CD4-positive, alpha-beta T cell treated with Interleukin-10 for 1 hour (primary cell): ENCODE measurements at places on chromosomes 6 and 20.

DNA sequence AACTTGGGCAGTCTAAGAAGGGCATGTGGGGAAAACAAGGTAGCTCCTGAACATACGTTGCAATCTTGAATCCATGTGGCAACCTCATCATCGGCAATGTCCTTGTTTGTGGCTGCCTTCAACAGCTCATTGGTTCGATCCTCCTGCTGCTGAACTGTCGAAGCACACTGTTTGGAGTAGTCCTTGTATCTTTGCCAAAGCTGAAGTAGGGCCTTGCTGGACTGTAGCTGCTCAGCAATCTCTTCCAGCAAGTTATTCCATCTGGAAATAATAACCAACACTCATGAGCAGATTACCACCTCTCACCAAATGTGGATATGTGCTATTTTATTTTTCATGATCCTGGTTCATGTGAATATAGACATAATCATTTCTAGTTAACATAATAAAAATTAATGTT, 413.3 kb downstream of the ESR1 start:
- DNase-seq: no peak

DNA sequence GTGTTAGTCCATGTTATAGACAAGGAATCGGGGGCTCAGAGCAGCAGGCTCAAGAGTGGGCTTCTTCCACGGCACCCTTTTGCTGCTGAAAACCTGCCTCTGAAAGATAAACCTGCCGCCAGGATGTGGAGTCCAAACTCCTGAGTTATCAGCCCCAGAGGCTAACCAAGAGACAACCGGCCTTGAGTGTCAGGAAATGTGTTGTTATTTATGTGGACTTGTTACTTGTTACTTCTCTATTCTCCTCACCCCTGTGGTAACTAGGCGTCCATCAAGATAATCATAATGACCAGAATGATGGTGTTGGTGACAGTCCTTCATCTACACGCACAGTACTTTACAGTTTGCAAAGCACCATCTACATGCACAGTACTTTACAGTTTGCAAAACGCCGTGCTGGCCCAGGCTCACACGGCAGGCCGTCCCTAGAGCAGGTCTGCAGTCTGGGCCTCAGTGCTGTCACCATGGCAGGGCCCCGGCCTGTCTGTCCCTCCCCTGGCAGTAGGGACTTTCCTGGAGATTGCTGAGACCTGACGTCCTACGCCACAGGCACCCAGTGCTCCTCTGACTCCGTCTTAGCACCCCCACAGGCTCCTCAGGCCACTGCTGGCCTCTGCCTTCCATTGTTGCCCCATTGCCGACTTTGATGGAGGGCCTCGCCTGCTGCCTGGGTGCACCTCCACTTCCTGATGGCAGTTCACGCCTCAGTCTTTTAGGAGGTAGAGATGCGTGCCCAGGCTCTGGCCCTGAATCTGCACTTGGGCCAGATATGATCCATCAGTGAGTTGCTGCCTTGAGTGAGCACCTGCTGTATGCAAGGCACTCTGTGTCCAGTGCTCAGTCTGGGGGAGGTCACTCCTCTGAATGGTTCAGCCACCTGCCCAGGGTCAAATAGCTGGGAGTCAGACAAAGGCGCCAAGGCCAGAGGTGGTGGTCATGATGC, 9.1 kb upstream of the BPIFB4 start:
- no peak for DNase-seq

GRCh38 chr6:1851681-1852456, 242.2 kb downstream of the FOXC1 start:
- DNase-seq: no peak

- DNase-seq: peak; percentile 64
These were observed 26.9 kb downstream of the SPATA2 start for GRCh38 chr20:49888212-49889000.

GRCh38 chr6:131910219-131910589, 41.0 kb downstream of the CCN2 start:
- no peak for DNase-seq

- no peak for DNase-seq
These were observed 32.8 kb downstream of the VIP start for GRCh38 chr6:152783217-152783878.
